ENCODE measurements at places on chromosomes 3 and 15. TPM values are rescaled to one million over a fixed set of nuclear protein-coding genes. Genes with fewer than 3 reads are reported as not detected.

GRCh38 chr3:196397941-196398340, 34.3 kb downstream of the UBXN7 start:
- DNase-seq = no peak

- no peak for DNase-seq
These were observed 39.9 kb downstream of the TPRA1 start for GRCh38 chr3:127550468-127551157.

DNA sequence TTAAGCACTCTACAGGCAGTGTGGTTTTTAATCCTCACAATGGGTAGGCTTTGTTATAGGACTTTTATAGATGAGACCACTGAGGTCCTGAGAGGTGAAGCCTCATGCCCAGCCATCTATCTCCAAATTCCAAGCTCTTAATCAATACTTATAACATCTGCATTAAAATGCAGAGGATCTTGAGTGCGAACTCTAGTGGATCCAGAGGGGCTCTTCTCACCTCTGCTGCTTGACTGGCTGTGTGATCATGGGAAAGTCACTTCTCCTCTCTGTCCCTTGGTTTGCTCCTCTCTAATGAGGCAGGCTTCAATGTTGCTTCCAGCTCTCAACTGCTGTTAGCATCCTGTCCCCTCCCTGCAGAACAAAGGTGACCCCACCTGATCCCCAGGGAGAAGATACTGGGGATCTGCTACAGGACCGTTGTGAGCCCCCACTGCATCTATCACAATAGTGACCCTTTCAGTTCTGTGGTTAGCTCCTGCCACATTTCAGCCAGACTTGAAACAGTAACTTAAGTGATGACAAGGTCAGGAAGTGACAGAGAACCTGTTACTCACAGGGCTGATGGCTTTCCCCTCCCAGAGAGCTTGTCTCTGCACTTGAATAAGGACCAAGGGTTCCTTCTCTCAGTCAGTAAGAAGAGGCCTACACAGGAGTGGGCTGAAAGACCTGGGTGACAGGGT, 1.3 kb downstream of the SLC27A2 start:
- no peak for DNase-seq

DNA sequence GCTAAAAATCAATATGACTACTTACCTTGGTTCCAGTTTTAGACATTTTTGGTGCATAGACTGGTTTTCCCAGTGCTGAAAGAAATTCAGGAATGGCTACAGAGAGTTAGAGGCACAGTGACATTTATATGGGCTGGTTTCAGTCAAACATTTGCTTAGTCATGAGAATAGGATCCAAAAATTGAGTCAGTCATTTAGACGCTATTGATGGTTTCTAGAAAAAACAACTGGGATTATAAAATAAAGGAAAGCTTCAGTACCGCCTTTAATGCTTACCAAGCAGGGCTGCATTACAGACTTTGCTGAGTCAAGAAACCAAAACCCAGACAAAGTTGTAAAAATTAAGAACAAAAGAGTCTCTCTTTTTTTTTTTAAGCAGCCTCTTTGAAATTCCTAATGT, at the start of gene CRYGS:
TSS of gene CRYGS (minus strand) at position 100 of the 400 bp plus-strand sequence. CDS start at position 46, 54 bp downstream.
- no peak for DNase-seq

DNA sequence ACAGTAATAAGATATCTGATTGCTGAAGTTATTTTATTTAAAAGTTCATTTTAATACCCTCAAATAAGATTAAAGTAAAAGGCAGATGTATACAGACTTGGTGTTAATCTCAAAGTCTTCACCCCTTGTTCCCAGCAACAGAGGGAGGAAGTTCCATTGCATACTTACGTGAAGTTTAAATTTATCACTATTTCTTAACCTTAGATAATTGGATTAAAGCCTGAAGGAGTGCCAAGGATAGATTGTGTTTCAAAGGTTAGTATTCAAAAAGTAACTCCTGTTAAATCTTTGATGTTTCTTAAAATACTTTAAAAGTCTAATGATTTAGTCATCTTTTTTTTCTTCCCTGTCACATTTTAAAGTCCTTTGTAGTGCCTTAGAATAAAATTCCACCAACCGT, 39.3 kb downstream of the ATP1B3 start:
- no peak for DNase-seq

- no peak for DNase-seq
These were observed 2.9 kb downstream of the KLHL24 start for GRCh38 chr3:183638101-183638852.

DNA sequence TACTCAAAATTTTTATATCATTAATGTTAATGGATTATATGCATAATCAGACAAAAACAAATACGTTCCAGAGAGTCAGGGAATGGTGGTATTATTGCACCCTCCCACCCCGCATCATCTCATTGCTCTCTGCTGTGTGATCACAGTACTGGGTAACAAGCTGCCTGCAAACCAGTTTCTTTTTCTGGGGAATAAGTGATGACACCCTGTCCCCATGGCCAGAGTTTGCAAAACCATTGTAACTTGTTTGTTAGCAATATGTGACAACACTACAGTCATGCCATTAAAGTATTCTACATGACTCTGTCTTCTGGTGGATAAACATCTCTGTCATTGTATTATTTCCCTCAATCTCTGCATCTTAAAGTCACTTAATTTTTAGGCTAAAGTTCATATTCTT, 39.5 kb downstream of the ZBTB38 start:
- no peak for DNase-seq

DNA sequence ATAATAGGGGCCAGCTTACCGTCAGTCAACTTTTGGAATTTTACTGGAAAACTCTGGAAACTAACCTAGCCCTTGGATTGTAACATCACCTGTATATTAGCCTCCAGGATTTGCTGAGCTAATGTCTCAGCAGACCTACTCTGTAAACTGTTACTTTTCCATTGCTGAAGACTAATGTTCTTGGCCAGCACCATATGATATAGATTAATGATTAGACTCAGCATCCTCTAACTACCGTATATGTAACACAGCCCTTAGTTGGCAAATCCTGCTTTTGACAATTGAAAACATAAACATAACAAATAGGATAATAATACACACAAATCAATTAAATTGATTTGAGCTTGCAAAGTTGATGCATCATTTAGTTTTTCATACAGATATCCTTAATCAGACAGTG, 26.6 kb upstream of the GBE1 start:
- DNase-seq = no peak

DNA sequence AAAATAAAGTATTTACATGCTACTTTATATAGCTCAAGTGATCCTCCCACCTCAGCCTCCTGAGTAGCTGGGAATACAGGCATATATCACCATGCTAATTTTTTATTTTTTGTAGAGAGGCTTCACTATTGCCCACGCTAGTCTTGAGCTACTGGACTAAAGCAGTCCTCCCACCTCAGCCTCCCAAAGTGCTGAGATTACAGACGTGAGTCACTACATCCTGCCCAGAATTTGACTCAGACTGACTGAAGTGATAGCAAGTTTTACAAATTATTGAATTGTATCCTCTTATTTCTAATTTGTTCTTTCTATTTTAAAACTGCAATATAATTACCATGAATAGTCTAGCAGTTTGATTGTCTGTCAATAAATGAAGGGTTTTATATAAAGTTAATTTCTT, 210.3 kb upstream of the CGNL1 start:
- DNase-seq = no peak

GRCh38 chr3:108914774-108915641, 38.7 kb downstream of the GUCA1C start:
- DNase-seq = no peak

DNA sequence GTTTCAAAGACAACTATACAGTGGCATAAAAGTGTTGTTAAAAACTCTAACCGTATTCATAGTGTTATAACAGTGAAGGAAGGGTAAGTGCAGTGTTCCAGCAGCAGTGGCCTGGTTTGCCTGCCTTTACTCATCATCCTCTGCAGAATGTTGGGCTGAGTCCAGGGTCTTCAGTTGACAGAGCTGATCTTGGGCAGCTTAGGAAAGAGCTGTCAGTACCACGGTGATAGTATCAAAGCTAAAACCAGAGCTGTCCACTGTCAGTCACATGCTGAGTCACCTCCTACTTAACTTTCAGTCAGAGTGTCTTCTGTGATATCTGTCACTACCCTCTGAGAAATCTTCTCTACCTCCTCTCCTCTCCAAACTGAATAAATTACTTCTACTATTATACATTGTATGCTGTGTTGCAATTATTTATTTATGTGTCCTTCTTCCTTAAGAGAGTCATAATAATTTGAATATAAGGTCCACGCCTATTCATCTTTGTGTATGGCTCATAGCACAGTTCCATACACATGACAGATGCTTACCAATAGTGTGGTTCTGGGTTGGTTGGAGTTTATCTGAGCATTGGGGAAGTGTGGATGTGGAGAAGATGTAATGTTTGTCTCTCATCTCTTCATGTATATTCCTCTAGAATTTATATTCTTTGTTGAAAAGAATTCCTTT, 242.1 kb downstream of the ZIC1 start:
- DNase-seq = no peak

GRCh38 chr15:95284492-95284891, 1046.0 kb upstream of the NR2F2 start:
- DNase-seq = no peak

DNA sequence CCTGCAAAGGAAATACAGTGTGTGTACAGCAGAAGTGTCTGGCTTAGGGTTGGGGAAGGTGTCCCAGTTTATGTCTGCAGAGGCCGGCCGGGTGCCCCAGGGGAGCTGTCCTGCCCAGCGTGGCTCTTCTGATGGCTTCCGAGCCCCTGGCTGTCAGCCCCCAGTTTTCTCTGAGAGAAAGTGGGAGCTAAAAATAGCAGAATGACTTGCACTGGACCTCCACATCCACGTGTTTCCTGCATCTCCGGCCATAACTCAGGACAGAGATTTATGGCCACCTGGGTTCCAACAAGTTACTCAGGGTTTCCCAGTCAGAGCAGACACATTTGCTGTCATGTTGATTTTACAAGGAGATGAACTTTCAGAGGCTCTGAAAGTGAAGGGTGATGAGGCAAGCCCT, 192.0 kb downstream of the ATP10A start:
- no peak for DNase-seq

DNA sequence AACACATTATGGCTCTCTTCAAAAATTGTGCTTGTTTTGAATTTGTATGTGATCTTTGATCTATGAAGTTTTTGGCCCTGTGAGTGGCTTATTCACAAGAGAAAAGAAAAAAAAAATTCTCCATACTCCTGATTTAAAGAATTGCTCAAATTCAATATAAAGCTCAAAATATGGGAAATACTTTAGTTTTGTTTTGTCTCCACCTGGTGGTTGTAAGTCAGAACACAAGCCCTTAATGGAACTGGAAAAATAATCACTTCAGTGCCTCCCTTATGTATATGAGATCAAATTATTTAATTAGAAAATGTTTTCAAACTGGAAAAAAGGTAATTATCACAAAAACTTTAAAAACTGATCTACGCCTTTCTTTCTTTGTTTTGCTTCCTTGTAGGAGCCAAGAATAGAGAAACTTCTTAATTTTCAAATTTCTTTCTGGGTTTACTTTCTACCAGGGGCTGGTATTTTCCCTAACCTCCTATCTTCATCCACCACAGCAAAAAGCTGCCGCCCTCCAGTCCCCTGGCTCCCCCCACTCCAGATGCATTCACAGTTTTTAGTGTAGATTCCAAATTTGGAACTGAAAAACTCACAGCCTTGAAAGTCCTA, 50.6 kb downstream of the SERP1 start:
- no peak for DNase-seq

- DNase-seq = no peak
These were observed 425 bp upstream of the FYTTD1 start for GRCh38 chr3:197749315-197749600.

- no peak for DNase-seq
These were observed 424.7 kb upstream of the PDZRN3 start for GRCh38 chr3:74049444-74049843.

DNA sequence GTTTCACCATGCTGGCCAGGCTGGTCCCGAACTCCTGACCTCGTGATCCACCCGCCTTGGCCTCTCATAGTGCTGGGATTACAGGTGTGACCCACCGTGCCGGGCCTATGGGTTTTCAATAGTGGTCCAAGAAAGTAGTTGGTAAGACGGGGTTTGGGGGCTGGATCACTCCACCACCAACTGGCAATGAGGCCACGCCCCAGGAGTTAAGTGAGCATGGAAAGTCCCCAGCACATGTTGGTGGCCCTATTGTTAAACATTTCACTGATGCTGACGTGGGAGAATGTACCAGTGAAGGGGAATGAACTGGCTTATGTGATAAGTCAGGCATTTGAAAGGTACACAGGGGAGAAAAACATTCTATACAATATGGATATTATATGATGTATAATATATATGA, 80.4 kb downstream of the CHRD start:
- peak; percentile 16 for DNase-seq

GRCh38 chr3:140906785-140907184, 34.9 kb upstream of the SLC25A36 start:
- no peak for DNase-seq

DNA sequence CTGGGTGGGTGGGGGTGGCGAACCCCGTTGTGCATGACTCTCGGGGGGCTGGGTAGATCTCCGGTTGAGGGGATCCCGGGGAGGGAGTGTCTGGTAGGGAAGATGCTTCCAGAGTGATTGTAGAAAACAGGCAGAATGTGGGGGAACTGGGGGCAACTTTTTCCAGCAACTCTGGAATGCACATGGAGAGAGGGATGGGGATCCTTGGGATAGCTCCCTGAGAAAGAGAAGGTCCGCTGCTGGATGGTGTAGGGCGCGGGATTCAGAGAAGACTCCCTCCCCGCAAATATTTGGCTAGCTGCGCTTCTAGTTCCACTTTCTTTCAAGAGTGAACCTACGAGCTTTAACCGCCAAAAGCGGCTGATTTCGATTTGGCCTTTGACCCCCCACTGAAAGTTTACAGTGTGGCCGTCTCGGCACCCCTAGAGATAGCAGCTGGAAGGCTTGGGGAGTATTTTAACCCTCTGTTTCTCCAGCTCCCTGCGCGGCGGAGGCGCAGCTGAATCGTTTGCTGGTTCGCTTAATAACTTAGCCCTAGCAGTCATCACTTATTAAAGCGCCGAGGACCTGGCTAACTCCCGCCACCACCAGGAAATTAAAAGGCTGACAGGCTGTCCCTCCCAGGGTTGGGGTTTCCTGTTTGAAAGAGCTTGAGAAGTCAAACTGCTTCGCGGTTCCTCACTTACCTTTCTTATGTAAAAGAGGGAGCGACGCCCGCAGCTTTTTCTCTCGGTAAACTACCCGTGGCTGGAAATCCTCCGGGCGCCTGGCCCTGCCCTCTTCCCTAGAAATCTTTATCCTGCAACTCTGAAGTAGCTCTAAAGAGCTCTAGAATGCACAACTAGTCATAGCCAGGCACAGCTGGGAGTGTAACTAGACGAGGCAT, 1.2 kb downstream of the PHLDB2 start:
- DNase-seq = peak; percentile 82

The UBAP1L gene
- total RNA-seq = 4.9 TPM

The INAFM2 gene
- 39.5 TPM for total RNA-seq

The TPRA1 gene
- total RNA-seq = 40.6 TPM

The ADAMTS9 gene
- 30.1 TPM for total RNA-seq

The PPIB gene
- total RNA-seq = 389 TPM

The MYO1E gene
- total RNA-seq = 98.4 TPM

The WDR72 gene
- total RNA-seq = 3.2 TPM

The GCSAM gene
- 0.90 TPM for total RNA-seq

The KIF23 gene
- total RNA-seq = 2.7 TPM

The AGBL1 gene
- total RNA-seq = 6.5 TPM

The SCN11A gene
- 0.14 TPM for total RNA-seq

The CAMP gene
- not detected for total RNA-seq

Data from upper lobe of right lung (tissue), 1 donor.